ENCODE measurements at places on chromosomes 12 and 14. TPM values are rescaled to one million over a fixed set of nuclear protein-coding genes. Genes with fewer than 3 reads are reported as not detected.
A peak's percentile ranks its signal among the peaks of the same experiment; 100 is the strongest.

Gene IL26
- total RNA-seq = not detected

Gene KMT2D
- total RNA-seq = 33.5 TPM

Gene FGF6
- total RNA-seq = not detected

Gene RERGL
- total RNA-seq = 2.1 TPM

Gene FAM181A
- not detected for total RNA-seq

Gene RHOJ
- total RNA-seq = 18.3 TPM

Gene DGKA
- 8.1 TPM for total RNA-seq

Gene VPS37B
- total RNA-seq = 25.4 TPM

Gene CAPS2
- total RNA-seq = 11.4 TPM

Gene HOXC5
- not detected for total RNA-seq

Gene KLRD1
- total RNA-seq = 2.3 TPM

Gene IL22
- total RNA-seq = not detected

Gene RASSF9
- 6.2 TPM for total RNA-seq

Gene IGFBP6
- 54.3 TPM for total RNA-seq

Gene KCNH3
- 0.27 TPM for total RNA-seq

Gene DENND5B
- total RNA-seq = 37.1 TPM

Gene PLCZ1
- total RNA-seq = not detected

- DNase-seq = no peak
Measured at GRCh38 chr12:117060929-117061305, 38.3 kb downstream of the TESC start.

- no peak for DNase-seq
Measured at GRCh38 chr14:104403421-104404220, 175.9 kb upstream of the C14orf180 start.

- DNase-seq = no peak
Measured at GRCh38 chr12:89968151-89968700, 259.6 kb upstream of the ATP2B1 start.

DNA sequence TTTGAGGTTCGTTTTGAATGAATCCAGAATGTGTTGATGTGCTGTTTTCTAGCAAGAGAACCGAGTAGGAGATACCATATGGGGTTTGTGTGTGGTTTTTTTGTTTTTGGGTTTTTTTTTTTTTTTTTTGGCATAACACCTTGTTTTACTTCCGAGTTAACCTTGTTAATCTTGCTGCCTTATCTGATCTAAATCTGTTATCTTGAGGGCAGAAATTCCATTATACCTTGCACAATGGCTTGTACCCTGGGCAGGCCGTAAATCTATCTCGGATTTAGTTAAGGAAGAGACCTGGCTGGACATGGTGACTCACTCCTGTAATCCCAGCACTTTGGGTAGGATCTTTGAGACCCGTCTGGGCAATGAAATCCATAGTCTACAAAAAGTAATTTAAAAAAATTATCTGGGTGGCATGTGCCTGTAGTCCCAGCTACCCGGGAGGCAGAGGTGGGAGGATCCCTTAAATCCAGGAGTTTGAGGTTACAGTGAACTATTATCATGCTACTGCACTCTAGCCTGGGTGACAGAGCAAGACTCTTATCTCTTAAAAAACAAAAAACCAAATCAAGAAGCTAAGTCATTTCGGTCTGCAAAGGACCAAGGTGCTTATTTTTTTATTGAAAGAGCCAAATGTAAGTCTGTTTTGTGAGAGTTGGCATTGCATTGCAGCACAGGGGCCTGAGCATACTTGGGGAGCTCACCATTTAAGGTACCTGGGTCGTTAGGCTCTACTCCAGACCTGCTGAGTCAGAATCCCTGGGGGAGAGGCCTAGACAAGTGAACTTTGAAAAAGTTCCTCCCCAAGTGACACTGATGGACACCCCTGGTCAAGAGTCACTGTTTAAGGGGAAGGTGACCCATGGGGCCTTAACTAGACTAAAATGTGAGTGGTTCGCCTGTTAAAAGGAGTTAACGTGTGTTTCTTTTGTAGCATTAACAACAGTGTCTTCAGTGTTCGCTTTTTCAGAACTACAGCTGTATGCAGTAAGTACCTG, 6.7 kb downstream of the DLST start:
- no peak for DNase-seq

DNA sequence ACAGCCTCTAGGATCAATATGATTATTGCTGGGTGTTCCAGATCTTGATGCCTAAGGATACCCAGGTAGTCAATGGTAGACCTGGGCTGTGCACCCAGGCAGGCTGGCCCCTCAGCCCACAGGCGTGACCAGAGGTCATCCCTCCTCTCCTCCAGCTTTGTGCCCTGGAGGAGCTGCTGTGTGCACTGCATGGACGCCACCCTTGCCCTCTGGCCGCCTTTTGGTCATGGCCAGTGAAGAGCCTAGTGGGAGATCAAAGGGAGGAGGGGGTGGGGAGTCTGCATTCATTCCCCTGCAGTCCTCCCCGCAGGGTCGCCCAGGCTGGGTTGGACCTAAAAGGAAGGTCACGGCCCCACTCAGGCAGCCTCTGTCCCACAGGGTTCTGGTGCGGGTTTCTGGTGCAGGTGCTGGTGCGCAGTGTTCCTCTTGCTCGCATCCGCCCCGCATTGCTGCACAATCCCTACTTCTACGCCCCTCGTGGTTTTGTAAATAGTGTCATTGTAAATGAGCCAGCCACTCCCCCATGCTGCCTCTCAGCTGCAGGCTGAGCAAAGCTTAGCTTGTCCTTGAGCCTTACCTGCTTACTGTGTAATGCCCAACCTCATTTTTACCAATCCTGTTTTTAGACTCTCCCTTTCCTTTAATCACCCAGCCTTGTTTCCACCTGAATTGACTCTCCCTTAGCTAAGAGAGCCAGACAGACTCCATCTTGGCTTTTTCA, 55.3 kb downstream of the PSMA6 start:
- DNase-seq = no peak

DNA sequence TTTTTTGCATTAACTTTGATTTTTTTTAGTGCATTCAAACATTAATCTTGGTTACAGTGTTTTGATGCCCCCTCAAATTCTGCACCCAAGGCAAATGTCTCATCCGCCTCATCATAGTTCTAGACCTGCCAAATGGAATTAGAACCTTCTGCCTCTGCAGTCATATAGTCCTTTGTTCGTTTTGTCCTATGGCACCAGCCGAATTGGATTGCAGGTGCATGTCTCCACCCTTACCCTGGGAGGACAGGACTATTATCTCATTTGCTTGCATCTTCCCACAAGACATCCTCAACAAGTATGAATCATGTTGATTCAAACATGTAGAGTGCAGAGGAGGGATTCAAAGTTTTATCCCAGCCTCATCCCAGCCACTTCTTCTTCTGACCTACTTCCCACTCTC, 579.1 kb downstream of the VRK1 start:
- DNase-seq = no peak

- no peak for DNase-seq
Measured at GRCh38 chr12:42574851-42575266, 14.7 kb downstream of the PRICKLE1 start.

DNA sequence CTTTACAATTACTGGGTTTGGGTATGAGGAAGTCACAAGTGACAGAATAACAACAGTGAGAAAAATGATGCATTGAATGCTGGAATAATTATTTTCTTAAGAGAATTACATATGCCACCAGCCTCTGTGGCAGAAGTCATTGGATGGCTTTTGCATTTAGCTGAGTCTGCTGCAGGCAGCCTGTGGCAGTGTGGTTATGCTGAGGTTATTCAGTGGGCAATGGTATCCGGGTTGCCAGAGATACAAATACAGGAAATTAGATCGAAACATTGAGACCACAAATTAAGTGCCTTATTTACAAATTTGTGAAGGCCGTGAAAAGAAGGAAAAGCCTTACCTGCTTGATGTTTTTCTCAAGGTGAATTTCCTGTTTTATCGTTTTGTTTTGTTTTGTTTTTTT, 1050.0 kb downstream of the GALC start:
- no peak for DNase-seq

DNA sequence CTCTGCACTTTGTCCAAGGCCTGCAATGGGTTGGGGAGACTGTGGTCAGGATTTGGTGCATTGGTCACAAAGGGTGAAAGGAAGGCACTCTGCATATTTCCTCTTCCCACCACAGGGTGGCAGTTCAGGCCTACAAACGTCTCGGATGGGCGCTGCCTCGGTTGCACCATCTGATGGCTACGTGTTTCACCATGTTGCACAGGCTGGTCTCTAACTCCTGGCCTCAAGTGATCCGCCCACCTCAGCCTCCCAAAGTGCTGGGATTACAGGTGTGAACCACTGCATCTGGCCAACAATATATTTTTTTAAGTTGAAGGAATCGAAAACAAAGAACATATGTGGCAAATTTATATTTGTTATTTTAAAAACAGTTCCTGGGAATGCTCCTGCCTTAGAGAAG, 35.1 kb downstream of the TMBIM6 start:
- peak; percentile 82 for DNase-seq

GRCh38 chr14:52917735-52918134, 33.1 kb downstream of the FERMT2 start:
- no peak for DNase-seq

DNA sequence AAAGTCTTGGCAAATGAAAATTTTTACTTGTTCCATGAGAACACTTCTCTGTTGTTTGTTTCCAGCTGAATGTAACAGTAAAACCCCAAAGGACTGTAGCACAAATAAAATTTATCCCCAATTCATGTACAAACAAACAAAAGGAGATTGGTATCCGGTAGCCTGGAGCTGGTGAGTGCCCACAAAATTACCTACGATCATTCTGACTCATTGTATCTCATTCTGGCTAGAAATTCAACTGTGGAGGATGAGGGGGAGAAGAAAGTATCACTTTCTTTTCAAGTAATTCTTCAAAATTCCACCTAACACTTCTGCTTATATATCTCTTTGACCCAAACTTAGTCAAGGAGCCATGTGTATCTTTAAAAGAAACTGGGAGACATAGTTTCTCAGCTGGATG, 268.5 kb downstream of the ALG10B start:
- DNase-seq = no peak

- DNase-seq = no peak
Measured at GRCh38 chr14:77161011-77161410, 19.4 kb upstream of the ZDHHC22 start.

GRCh38 chr12:124700810-124701592, 133.6 kb upstream of the NCOR2 start:
- DNase-seq = peak; percentile 75

DNA sequence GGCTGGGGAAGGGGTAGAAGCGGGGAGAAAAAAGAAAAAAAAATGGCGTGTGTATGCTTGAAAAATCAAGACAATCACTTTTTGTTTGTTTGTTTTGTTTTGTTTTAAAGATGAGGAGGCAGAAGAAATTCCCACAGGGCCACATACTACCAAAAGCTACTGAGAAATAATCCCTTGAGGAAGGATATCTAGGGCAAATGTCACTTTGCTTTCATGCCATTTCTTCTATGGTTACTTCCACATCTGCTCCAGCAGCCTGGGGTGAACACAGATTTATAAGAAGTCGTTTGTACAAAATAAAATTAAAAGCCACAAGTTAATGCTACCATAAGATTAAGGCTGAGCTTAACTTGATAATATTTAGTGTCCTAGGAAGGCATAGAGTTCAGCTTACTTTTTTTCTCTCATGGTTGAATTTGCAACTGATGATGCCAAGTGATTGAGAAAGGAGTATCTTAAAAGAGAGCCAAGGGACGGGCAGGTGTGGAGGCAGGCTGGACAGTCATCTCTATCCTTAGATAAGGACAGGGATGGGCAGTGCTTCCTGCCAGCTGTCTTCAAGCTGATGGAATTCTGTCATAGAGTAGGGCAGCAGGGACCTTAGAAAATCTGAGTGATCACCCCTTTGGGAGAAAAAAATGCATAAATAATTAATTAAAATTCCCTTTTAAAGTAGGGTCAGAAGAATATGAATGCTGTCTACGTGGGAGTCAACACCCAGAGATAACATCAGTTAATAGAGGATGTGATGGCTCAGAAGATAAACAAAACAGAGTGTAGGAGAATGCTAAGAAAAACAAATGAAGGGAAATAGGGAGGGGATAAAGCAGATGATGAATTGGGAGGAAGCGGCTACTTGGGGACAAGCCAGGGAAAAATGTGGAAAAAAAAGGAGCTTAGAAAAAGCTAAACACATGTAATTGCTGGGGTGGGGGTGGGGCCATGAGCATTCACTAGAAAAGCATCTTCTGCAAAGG, 57.1 kb downstream of the DYRK2 start:
- no peak for DNase-seq

GRCh38 chr12:115755061-115755724, 522.3 kb downstream of the MED13L start:
- no peak for DNase-seq

- DNase-seq = no peak
Measured at GRCh38 chr12:29164477-29165393, 15.7 kb downstream of the FAR2 start.

GRCh38 chr12:3493859-3494176, 2.8 kb downstream of the PRMT8 start:
- DNase-seq = no peak

DNA sequence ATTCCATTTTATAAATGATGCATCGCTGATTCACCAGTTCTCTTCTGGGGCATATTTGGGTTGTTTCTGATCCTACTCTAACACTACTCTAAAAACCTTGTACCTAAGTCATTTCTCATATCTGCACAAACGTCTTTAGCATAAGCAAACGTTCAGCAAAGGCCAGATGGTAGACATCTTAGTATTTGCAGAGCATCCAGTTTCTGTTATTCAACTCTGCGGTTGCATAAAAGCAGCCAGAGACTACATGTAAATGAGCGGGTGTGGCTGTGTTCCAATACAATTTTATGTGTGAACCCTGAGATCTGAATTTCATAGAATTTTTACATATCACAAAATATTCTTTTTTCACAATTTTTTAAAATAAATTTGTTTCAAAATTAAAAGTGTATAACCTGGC, 22.8 kb upstream of the MMP17 start:
- DNase-seq = no peak

GRCh38 chr12:85424581-85425348, 144.7 kb downstream of the ALX1 start:
- no peak for DNase-seq

GRCh38 chr12:25835385-25835784, 123.1 kb upstream of the RASSF8 start:
- DNase-seq = no peak

- DNase-seq = no peak
Measured at GRCh38 chr12:46958599-46959290, 120.7 kb upstream of the PCED1B start.

DNA sequence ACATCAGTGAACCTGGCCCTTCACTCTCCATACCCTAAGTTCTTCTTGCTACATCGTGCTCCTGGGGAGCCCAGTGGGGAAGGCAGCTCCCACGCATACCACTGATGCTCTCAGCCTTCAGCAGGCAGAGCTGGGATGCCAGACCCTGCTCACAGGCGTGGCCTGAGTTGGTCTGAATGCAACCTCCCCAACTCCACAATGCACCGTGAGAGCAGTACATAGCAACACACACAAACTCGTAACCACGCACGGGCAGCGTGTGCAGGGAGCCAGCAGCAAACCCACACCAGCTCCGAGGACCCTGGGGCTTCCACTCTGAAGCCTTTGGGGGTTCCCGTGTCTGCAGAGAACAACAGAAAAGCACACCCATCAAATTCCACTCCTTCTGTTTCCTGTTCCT, 37.3 kb downstream of the ANO2 start:
- no peak for DNase-seq
